Keratinocyte (primary cell): ENCODE measurements at places on chromosomes 3 and 15.

DNA sequence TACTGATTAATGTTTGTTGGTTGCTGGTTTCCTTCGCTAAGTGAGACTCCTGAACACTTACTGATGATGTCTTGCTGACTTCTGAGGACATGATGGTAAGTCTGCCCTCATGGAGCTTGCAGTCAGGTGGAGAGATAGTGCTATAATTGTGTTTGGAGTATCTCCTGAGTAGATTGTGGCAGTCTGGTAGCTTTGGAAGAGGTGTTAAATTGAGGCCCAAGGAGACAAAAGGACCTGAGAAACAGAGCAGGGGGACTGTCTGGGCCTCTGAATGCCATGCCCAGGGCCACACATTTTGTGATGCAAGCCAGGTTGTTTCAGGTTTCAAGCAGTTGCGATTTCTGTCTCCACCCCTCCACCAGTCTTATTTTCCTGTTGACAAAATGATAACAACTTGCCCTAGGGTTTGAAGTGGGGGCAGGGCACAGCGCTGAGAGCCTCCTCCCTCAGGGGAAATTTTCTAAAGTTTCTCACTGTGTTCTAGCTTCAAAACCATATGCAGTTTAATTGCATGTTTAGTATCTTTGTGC is 16.7 kb downstream of the SMAD3 start:
- H3K27ac ChIP-seq = no peak overlapping the region
- DNase-seq = no peak
- H3K27me3 ChIP-seq = no peaks in the 10 kb centered on the region
- no peak overlapping the region for H3K4me3 ChIP-seq

DNA sequence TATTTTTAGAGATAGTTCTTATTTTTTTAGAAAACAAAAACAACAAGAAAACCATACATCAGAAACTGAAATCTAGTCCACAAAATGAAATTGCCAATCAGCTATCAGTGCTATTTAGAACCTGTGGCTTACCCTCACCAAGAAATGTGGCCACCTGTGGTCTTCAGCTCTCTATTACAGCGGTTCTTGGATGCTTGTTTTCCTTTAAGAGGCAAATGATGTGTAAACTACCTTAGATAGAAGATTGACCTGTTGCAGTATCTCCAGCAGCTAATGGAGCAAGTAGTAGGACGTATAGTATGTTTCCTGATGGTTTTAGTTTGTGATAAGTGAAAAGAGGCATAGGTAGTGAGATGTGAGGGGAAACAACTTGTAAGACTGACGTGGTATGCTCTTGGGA is 21.2 kb downstream of the TFG start:
- no peak overlapping the region for H3K27ac ChIP-seq
- H3K27me3 ChIP-seq = no peaks in the 10 kb centered on the region
- DNase-seq = no peak
- peaks cover 18% of the 10 kb centered on the region for H3K36me3 ChIP-seq
- H3K4me3 ChIP-seq = no peak overlapping the region
- no peaks in the 10 kb centered on the region for H3K4me1 ChIP-seq

DNA sequence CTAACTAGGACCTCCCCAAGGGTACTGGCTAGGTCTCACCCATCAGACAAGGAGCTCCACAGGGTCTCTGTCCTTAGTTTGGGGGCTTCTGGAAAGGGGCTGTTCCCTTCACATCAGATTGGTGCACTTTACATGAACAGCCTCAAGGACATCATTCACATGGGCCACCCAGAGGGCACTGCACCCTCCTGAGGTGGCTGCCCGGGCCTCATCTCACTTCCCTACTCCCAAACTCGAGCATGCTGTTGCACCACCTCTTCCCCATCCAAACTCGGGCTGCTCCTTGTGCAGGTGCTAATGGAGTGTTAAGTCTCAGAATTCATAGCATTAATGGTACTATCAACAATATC is 48.1 kb downstream of the RAB11A start:
- no peak overlapping the region for H3K4me3 ChIP-seq
- H3K27me3 ChIP-seq = no peaks in the 10 kb centered on the region
- H3K27ac ChIP-seq = no peak overlapping the region

DNA sequence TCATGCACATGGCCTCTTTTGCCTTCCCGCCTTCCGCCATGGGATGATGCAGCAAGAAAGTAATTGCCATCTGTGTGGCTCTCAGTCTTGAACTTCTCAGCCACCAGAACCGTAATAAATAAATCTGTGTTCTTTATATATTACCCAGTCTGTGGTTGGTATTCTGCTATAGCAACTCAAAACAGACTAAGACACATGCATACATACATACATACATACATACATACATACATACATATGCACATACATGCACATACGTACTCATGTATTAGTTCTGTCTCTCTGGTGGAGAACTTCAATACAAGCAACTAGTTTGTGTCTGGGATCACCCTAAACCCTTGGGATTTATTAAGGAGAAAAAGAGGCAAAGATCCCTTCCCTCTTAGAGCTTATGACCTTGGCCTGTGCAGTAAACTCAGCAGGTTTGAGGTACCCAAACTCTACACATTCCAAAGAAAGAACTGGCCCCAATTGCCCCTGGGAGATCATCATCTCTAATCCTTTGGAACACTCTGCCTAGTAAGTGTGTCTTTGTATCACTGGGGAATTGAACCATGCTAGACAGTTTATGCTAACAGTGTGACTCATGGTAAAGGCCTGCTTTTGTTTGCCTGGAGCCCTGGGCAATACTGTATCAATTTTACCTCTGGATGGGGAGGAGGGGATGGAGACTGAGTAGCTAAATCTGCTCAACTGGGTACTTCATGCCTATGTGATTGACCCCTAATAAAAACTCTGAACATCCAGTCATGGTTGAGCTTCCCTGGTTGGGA is 115.6 kb upstream of the LMCD1 start:
- no peak overlapping the region for H3K4me3 ChIP-seq
- H3K27ac ChIP-seq = no peak overlapping the region
- H3K36me3 ChIP-seq = no peaks in the 10 kb centered on the region
- no peak for DNase-seq
- no peaks in the 10 kb centered on the region for H3K27me3 ChIP-seq
- H3K4me1 ChIP-seq = no peaks in the 10 kb centered on the region

DNA sequence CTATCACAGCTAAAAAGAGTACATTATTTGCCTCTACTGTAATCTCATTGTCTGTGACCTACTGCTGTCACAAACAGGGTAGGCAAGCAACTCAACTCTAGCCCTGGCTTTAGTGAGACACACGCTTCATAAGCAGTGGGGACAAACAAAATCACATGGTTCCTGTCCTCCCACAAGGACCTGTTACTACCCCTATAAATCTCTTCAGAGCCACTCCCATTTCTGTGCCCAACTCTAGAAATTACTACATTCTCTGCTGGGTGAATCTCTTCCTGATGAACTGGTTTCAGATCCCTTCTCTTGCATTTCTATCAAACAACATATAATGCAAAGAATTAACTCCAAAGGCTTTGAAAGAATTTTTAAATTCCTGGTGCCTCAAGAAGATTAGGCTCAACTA is 117.3 kb downstream of the DMXL2 start:
- no peaks in the 10 kb centered on the region for H3K4me1 ChIP-seq
- no peak overlapping the region for H3K27ac ChIP-seq
- H3K4me3 ChIP-seq = no peak overlapping the region
- no peaks in the 10 kb centered on the region for H3K27me3 ChIP-seq

DNA sequence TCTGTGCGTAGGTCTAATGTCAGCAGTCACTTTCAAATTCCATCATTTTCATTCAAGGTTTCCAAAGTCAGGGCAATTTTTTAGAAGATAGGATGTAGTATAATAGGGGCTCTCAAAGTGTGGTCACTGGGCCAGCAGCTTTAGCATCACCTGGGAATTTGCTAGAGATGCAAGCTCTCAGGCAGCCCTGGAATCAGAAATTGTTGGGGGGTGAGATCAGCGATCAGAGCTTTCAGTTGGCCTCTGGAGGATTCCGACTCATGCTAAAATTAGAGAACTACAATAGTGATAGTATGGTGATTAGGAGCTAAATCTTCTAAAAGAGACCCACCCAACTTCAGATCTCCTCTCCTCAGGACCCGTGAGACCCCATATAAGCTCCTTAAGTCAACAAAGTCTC is 2.4 kb upstream of the FRMD4B start:
- no peak overlapping the region for H3K27ac ChIP-seq
- no peak overlapping the region for H3K4me3 ChIP-seq
- DNase-seq = no peak
- H3K36me3 ChIP-seq = peaks cover 8% of the 10 kb centered on the region
- no peaks in the 10 kb centered on the region for H3K27me3 ChIP-seq

DNA sequence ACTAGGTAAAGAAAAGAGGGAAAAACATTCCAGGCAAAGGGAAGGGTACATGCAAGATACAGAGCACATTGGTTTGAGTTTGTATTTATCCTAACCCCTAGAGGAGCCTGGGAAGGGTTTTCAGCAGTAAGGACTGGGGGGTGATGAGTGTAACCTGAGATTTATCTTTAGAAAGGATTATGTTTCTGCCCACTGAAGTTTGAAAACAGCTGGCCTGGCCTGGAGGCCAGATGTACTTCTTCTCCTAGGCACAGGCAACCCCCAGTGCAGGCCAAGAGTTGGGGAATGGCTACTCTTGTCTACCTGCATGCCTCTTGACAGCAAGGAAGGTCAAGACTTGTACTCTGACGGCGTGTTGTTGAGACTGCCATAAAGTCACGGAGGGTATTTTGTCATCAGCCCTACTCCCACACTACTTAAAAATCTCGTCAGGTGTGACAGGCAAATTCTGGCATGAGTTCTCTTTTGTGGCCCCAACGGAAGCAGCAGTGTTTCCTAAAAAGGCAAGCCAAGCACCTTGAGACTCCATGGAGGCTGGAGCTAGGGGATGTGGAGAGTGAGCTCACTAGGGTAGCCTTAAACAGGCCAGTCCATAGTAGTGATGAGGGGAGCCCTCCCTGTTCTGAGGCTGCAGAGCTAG is 241.5 kb upstream of the WNT5A start:
- peaks cover 12% of the 10 kb centered on the region for H3K27me3 ChIP-seq
- DNase-seq = no peak
- no peaks in the 10 kb centered on the region for H3K4me1 ChIP-seq
- no peak overlapping the region for H3K27ac ChIP-seq

DNA sequence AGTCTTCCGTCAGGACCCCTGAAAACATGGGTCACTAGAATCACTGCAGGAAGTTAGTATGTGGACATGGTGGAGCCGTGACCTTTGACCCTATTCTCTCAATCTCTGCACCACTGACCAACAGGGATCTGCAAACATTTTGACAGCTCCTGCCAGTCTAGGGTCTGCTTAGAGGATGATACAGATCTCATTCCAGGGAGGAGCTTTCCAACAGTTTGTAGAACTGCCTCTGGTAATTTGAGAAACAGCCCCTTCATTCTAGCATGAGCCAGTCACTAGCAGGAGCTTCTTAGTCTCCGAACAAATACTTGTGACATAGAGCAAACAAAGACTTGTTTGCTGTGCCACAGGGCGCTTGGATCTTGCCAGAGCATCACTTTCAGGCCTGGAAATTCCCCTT is 270.3 kb upstream of the CFAP20DC start:
- H3K4me3 ChIP-seq = no peak overlapping the region
- no peak for DNase-seq
- H3K4me1 ChIP-seq = peaks cover 7% of the 10 kb centered on the region
- no peaks in the 10 kb centered on the region for H3K27me3 ChIP-seq

DNA sequence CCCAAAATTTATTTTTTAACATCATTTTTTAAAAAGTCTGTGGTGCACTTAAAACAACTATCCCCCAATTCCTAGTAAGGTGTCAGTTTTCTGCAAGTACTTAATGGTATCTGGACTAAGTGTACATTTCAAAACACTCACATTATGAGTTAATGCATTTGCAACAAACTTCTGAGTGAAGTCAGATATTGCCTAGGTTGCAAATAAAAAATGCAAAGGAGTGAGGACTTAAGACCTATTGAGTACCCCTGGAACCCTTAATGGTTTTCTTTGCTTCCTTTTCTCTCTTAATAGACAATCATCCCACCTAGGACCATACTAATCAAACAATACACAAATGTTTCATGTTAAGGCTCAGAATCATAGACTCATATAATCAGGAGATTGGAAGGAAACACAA is 1.8 kb upstream of the P2RY1 start:
- H3K27me3 ChIP-seq = peaks cover 3% of the 10 kb centered on the region
- DNase-seq = no peak
- no peak overlapping the region for H3K4me3 ChIP-seq
- no peak overlapping the region for H3K27ac ChIP-seq
- peaks cover 15% of the 10 kb centered on the region for H3K4me1 ChIP-seq

GRCh38 chr15:51724199-51724598 is 13.3 kb downstream of the LYSMD2 start:
- H3K4me3 ChIP-seq = no peak overlapping the region
- no peak overlapping the region for H3K27ac ChIP-seq
- peaks cover 18% of the 10 kb centered on the region for H3K4me1 ChIP-seq
- no peaks in the 10 kb centered on the region for H3K27me3 ChIP-seq
- no peaks in the 10 kb centered on the region for H3K36me3 ChIP-seq
- DNase-seq = no peak

DNA sequence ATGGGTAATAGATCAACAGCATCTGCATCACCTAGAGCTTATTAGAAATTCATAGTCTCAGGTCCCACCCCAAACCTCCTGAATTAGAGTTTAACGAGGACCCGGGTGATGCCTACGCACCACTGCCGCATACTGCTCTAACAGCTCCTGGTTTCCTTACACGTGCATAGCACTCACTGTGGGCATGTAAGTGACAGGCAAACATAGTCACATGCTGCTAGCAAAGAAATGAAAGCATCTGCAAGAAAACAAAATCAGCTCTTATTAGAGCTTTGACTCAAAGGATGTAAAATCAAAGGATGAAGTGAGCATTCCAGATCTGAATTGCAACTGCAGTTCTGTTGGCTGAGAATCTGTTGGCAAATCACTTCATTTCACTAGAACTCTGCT is 19.1 kb upstream of the RIOX2 start:
- H3K27ac ChIP-seq = no peak overlapping the region
- H3K4me1 ChIP-seq = no peaks in the 10 kb centered on the region
- H3K27me3 ChIP-seq = no peaks in the 10 kb centered on the region
- no peak overlapping the region for H3K4me3 ChIP-seq
- no peaks in the 10 kb centered on the region for H3K36me3 ChIP-seq
- DNase-seq = no peak

GRCh38 chr3:155393316-155393715 is 99.8 kb upstream of the STRIT1 start:
- no peaks in the 10 kb centered on the region for H3K27me3 ChIP-seq
- H3K27ac ChIP-seq = no peak overlapping the region
- H3K4me3 ChIP-seq = no peak overlapping the region
- no peaks in the 10 kb centered on the region for H3K36me3 ChIP-seq
- DNase-seq = no peak
- peaks cover 12% of the 10 kb centered on the region for H3K4me1 ChIP-seq

DNA sequence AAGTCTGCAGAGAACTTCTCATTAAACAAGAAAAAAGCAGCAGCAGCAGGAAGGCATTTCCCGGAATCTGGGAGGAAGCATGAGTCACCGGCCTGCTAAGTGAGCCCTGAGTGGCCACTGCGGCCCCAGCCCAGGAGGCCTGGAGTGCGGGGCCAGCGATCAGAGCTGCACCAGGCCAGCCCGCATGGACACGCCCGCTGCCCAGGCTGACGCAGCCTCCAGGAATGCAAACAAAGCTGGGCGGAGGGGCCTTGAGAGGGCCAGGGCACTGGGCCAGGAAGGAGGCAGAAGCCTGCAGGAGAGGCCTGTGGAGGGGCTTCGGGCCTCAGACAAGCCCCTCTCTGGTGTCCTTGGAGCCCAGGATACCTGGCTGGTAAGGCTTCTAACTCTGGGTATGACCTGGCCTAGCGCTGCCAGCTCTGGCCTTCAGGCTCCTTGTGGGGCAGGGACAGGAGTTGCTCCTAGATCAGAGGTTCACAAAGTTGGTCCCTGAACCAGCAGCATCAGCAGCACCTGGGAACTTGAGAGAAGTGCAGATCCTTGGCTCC is 101.2 kb downstream of the SMAD6 start:
- no peak overlapping the region for H3K4me3 ChIP-seq
- peak; percentile 46 for DNase-seq
- H3K27ac ChIP-seq = no peak overlapping the region
- no peaks in the 10 kb centered on the region for H3K36me3 ChIP-seq
- peaks cover 2% of the 10 kb centered on the region for H3K27me3 ChIP-seq
- peaks cover 19% of the 10 kb centered on the region for H3K4me1 ChIP-seq
